ENCODE measurements at places on chromosomes 2 and 18.

GRCh38 chr2:27489118-27489497 is 435 bp downstream of the IFT172 start:
- no peak for DNase-seq

GRCh38 chr2:213161759-213162515 is 10.5 kb upstream of the IKZF2 start:
- no peak for DNase-seq

DNA sequence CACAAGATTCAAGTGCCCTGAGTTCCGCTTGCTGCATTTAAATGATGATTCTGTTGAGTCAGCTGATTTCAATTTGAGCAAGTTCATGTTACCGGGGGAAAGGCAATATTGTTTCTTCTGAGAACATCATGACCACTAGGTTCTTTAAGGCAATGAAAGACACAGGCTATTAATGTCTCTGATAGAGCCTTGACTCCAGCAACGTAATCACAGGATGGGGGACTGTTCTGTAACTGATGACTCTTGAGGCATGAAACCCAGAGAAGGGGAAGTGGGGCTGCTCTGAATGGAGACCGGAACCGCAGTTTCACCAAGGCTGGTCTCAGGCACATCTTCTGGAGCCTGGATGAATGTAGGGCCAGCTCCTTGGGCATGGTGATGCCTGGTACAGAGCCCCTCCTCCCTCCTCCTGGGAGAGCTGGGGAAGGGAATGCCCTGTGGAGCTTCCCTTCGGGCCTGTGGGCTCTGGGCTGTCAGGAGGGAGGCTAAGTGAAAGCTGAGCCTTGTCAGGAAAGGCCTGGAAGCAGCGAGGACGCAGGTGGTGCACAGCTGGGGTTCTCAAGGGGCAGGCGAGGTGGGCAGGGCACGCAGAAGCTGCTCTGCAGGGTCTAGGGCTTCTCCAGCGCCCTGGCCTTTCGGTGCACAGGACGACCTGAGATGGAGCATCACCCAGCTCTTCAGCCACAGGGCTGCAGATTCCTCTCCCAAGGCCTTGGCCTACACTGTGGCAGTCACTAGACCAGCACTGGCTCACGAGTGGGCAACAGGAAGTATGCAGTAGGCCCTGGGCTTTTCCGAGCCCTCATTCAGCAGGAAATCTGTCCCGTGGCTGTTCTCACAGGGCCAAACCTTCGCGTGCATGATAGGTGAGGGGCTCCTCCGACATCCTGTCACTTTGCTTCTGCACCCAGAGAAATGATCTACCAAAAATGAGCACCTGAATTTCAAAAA is 36.6 kb upstream of the PRLH start:
- DNase-seq, result no peak

GRCh38 chr2:233823731-233824121 is 30.6 kb downstream of the HJURP start:
- DNase-seq, result no peak

- no peak for DNase-seq
These were observed 140.6 kb downstream of the FAM124B start for GRCh38 chr2:224261326-224261725.

GRCh38 chr2:67388680-67389079 is 8.5 kb upstream of the ETAA1 start:
- no peak for DNase-seq

- DNase-seq, result no peak
These were observed 146.3 kb downstream of the ANKRD44 start for GRCh38 chr2:197164141-197164754.

- no peak for DNase-seq
These were observed 8.1 kb downstream of the ZNF638 start for GRCh38 chr2:71339685-71340084.

- no peak for DNase-seq
These were observed 74.3 kb upstream of the IGFBP5 start for GRCh38 chr2:216769626-216770025.

DNA sequence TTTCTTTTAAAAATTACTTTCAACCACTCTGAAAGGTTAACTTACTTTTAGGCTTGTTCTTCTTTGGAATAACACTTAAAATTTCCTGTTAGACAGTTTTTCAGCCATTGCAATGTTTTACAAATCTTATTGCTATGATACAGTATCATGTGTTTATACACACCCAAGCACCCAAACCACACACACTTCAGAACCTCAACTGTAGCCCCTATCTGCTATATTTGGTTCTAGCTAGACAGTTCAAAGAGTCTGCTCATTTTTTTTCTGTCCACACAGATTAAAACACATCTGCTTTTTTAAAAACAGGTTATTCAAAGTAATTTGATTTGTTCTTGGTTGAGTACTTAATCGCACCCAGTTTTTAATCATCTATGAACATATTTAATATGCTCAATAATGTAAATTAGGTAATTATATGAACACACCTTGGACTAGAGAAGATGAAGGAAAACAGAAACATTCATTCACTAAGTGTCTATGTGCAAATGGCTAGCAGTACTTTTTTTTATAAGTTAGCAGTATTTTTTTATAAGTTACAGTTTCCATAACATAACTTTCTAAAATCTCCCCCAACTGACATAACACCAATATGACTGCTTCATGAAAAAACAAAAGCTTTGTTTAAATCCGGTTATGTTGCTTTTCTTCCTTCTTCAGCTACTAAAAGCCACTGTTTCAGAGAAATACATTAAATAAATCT is 17.6 kb downstream of the FBXO11 start:
- no peak for DNase-seq

DNA sequence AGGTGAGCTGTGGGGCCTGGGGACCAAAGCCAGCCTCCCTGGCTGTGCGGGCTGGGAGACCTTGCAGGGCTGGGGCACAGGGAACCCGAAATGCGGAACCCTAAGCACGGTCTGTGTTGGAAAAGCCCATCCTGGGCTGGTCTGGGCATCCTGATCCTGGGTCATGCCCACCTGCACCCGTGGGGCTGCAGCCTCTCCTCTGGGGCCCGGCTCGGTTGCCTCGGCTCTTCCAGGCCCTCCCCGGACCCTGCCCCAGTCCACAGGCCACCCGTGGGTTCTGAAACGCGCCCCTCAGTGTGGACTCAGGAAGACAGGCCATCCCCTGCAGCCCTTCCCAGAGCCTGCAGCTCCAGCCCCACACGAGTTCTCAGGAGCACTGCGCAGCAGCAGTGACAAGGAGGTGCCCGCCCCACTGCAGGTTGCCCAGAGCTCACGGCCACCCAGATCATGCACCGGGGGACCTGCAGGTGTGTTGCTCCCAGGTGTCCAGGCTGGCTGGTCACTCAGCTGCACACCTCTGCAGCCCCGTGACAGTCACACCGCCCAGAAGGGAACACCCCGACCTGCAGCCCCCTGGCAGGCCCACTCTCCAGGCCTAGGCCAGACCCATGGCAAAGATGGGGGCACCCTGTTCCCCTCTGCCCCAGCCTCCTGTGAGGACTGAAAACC is 12.2 kb upstream of the NFATC1 start:
- DNase-seq, result no peak

GRCh38 chr2:48258481-48259149 is 271.3 kb upstream of the STON1 start:
- DNase-seq, result no peak

DNA sequence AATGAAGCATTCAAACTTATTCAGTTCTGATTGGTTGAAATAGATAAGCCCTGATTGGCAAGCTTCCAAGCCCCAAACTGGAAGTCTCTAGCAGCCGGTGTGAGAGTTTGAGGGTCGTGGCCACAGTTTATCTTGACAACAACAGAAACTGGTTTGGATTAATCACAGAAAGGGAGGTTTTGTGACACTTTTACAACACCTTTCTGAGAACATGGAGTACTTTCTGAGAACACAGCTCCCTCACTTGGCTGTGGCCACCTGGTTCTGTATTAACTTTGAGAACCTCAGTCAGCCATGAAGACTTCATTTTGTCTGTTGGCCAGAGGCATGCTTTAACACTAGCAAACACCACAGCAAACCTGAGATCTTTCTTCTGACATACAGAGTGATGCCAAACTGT is 280.7 kb upstream of the VWC2L start:
- no peak for DNase-seq

- DNase-seq, result no peak
These were observed 18.2 kb downstream of the KIDINS220 start for GRCh38 chr2:8819194-8819593.

GRCh38 chr2:86195808-86196387 is 636 bp upstream of the IMMT start:
- DNase-seq, result no peak

DNA sequence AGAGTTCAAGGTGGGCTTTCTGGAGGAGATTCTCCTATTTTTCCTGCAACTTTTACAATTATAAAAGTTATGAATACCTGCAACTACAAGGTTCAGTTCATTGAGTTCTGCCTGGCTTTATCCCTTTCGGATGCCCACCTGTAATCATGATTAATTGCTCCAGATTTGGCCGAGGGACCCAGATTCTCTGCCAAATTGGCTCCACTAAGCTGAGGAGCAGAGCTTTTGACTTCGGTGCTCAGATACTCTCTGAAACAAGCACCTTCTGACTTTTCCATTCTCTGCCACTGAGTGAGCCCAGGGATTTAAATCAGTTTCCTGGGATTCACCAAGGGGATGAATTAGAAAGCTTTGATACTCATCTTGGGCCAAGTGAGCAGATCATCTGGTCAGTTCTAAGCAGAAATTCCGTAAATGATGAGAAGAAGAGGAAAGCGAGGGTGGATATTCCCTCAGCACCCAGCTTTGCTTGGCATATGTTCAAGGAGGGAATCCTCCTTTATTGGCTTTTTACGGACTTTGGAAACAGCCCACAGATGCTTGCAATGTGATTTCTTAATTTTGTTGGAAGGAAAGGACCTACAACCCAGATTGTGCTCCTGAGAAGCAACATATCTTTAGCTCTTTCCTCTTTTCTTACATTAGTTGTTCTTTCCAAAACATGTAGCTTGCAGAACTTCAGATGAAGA is 179.2 kb downstream of the SETBP1 start:
- no peak for DNase-seq

DNA sequence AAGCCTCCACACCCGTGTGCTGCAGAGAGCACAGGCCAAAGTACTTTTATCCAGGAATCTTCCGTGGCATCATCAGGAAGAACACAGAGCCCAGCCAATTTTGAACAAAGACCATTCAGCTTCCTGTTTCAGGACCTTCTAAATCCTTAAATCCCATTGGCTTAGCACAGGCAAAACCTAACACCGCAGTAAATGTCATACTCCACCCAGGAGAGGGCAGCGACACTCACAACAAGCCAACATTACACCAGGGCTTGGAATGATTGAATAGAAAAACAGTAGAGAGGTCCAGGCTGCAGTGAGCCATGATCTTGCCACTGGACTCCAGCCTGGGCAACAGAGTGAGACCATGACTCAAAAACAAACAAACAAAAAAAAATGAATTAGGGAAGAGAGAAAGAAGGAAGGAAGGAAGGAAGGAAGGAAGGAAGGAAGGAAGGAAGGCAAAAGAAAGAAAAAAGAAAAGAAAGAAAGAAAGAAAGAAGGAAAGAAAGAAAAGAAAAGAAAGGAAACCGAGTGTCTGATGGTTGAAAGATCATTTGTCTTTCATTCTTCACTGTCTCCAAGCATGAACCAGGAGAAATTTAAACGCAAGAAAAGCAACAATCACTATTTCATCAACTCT is 144.6 kb upstream of the SATB2 start:
- DNase-seq, result no peak

DNA sequence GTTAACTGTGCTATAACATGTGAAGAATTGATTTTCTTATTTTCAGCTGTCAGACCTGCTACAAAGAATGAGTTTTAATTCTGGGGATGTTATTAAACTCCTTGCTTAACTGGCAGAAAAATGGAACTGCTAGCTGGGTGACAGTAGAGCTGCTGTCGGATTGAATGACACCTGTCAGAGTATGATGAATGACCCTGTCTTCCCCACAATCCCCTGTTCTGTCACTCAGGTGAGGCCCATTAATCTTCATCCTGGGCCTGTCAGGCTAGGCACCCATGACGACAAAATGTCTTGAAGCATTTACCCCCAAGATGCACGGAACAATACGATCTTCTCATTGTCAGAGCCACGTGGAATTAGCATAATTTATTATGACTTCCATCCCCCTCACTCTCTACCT is 129.9 kb upstream of the ETAA1 start:
- DNase-seq, result no peak

- DNase-seq, result no peak
These were observed 60.1 kb downstream of the LIMS1 start for GRCh38 chr2:108594132-108594981.

- no peak for DNase-seq
These were observed 84.5 kb upstream of the TLK1 start for GRCh38 chr2:171244970-171245782.

- DNase-seq, result no peak
These were observed 100.9 kb upstream of the NXPH2 start for GRCh38 chr2:138881126-138881525.

DNA sequence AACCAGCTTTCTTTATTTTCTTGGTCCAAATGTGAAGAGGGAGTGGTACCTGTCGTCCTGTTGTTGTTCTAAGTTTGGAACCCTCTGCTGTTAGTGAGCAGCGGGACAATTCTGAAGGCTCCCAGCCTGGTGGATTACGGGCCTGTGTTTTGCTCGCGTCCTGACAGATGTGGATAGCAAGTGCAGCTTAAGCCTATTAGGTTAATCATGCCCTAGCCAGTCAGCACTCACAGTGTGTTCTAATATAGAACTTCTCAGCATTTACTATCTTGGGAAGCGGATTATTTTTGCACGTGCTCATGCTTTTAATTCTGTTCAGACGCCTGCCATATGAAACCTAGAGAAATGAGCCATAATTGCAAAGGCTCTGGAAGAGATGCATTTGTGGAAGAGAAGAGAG is at the start of gene PCARE:
TSS of gene PCARE (minus strand) at position 113 of the 400 bp plus-strand sequence. CDS start 262 bp downstream, outside the sequence.
- DNase-seq, result no peak
